ENCODE measurements at places on chromosomes 11 and 22.
A peak's percentile ranks its signal among the peaks of the same experiment; 100 is the strongest.

- DNase-seq, result no peak
These were observed 14.0 kb downstream of the PANX1 start for GRCh38 chr11:94142308-94143281.

DNA sequence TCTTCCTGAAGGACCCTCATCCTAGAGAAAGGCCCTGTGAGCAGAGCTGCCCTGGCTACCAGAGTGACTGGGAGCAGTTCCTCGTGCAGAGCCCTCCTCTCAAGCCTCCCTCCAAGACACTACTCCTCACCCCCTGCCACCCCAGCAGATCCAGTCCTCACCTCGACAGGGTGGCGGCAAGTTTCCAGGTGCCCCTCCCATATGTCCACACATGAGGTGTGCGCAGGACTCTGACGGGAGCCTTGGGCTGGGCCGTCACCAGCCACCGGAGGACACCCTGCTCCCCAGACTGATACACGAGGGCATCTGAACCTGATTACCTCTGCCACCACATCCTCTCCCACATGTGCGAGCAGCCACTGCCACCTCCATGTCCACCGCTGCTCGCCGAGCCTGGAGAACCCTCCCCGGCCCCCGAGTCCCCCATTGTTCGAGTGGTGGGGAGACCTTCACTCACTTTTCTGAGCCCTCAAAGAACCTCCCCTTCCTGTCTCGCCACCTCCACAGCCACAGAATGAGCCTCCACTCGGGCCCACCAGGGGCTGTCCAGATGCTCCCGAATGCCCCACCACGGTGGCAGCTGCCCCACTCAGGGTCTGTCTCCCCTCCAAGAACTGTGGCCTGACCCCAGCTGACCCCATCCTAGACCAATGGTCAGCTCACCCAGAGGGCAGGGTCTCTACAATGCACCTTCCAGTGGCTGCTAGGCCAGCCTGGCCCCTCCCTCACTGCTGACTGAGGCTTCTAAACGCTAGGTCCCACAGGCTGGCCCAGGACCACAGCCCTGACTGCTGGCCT is 62.5 kb downstream of the DGCR2 start:
- DNase-seq, result no peak

GRCh38 chr11:48307760-48308386 is 1.9 kb downstream of the OR4S1 start:
- peak; percentile 10 for DNase-seq

DNA sequence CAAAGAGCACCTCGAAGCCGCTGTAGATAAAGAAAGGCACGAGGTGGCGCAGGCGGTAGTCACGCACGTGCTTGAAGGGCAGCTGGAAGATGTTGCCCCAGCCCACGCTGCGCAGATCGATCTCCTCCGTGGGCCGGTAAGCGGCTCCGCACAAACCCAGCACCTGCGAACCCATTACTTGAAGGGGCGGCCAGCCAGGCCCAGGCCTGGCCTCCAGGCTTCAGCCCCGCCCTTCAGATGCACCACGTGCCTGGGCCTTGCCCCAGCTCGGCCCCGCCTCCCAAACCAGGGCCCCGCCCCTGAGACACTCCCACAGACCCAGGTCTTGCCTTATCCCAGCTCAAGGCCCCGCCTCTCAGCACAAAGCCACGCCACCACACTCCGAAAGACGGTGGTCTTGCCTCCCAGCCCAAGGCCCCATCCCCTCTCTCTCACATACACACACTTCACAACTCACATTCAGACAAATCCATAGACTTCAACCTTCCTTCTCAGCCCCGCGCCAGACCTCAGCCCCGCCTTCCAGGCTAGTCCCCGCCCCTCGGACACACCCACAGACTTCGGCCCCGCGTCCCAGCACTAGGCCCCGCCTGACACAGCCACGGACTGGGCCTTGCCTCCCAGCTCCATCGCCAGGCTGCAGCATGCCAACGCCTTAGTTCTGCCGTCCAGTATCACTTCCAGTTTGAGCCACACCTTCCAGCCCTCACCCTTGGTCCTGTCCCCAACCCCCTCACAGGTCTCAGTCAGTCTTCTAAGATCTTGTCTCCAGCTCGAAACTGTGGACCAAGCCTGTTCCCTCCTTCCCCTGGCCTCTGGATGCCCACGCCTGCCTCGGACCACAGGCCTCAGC is 7.0 kb downstream of the UNC93B1 start:
- no peak for DNase-seq

DNA sequence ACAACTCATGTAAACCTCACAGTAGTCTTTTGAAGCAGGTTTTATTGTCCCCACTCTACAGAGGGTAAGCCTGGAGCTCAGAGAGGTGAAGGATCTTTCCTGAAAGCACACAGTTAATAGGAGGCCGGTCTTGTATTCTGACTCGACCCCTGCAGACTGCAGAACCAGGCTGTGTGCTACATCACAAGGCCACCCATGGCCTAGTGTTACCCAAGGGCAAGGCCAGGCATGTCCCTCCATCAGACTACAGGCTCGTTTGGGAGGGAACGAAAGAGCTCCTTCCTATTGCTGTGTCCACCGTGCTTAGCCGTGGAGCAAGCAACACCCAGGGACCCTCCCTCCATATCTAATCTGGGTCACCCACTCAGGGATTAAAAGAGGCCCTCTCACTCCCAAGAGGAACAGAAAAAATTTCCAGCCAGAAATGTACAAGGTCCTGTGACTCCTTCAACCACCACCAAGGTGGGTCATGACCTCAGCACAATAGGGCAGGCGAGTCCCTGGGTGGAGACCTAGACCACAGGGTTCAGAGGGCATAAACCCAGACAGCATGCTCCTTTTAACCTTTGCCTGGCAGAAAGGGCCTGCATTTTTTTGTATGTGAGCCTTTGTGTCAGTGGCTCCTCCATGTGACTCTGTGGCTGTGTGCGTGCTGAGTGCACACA is 6.3 kb upstream of the SMIM35 start:
- no peak for DNase-seq

DNA sequence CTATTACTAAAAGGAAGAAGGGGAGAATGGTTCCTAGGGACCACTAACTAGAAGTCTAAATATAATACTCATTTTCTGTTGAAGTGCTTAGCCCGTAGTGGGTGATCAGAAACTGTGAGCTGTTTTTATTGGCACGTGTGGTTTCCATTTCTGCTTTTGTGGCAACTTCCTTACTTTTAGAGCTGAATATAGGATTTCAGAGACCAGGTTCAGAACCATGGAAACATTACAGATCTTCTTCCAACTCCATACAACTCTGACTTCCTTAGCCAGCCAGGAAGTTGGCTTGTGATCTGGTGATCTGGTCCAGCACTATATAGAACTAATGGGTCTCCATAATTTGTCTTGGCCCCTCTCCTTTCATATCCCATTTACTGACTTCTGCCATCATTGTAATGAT is 2.6 kb upstream of the ME3 start:
- DNase-seq, result no peak

DNA sequence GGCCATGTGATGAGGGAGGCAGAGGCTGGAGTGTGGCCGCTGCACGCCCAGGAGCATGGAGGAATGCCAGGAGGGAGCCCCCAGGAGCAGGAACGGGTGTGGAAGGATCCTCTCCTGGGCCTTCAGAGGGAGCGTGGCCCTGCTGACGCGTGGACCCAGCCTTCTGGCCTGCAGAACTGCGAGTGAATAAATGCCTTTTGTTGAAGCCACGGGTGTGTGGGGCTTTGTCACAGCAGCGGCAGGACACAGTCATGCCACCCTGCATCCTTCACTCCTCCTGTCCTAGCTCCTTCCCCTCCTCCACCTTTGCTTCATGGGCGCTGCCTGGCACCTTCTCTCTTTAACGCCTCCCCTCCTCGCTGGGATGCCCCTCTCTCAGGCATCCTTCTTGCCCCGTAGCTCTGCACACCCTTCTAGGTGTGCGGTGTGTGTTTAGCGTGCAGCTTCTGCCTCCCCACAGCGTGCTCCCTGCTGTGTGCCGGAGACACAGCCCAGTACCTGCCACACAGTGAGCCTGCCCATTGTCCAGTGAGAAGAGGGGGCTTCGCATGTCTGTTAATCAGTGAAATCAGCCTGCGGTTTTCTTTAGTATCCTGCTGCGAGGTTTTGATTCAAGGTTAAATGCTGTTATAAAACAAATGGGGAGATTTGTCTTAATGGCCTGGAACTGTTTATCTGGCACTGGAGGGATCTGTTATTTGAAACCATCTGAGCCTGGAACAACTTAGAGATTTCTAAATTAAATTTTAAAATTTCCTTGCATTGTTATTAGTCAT is 459.6 kb downstream of the TBC1D22A start:
- DNase-seq, result no peak

- DNase-seq, result no peak
These were observed 188.5 kb upstream of the MPPED2 start for GRCh38 chr11:30774496-30775232.

DNA sequence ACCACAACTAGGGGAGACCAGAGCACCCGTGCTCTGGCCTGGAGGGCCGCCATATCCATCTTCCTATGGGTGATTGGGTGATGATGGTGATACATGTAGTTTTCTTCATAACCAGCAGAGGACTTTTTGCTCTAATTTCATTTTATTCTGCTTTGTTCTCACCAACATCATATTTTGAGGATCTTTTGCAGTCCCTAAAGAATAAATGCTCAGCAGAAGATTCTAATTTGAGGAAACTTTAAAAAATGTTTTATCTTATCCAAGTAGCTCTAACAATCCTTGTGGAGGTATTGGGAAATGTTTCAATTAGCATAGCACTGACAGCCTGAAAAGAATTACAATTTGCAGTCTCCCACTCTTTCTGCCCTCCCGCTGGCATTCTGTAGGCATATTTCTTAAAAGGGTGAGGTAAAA is 544.0 kb downstream of the NTM start:
- DNase-seq, result no peak

DNA sequence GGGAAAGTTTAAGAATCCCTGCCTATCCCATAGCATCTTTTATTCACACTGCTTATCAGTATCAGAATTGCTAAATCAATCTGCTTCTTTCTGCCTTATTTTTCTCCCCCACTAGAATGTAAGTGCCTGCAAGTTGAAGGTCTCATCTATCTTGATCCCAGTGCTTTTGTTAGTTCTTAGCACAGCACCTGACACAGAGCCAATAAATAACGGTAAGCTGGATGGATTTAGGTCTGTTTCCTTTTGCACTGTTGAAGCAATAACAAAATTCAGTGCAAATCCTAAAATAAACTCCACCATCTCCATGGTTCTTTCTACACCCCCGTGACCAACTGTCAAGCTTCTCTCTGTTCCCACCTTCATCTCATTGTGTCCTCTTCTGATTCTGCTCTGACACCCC is 36.7 kb upstream of the CD44 start:
- no peak for DNase-seq

- DNase-seq, result no peak
These were observed 8.0 kb downstream of the ALDH3B1 start for GRCh38 chr11:68017980-68018729.

DNA sequence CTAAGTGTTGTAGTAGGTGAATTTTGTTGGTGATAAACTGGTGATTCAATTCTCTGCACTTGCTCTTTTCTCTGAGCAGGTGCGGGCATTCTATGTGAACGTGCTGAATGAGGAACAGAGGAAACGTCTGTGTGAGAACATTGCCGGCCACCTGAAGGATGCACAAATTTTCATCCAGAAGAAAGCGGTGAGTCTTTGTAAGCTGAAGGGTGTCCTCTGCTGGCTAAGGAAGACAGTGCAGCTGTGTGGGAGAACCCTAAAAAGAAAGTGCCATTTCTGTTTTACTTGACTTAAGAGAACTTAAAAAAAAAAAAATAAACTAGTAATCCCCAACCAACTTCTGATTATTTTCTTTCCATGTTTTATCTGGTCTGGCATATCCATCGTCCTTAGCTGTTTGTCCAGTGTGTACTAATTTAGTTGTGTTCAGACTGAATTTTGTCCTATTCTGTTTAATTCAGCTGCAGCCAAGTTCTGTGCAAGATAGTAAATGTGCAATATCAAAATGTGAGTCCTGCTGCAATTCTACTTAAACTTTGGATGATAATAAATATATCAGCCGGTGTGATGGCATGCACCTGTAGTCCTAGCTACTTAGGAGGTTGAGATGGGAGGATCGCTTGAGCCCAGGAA is 29.6 kb downstream of the CAT start:
- no peak for DNase-seq

GRCh38 chr11:8352103-8352875 is 88.6 kb upstream of the LMO1 start:
- no peak for DNase-seq

- DNase-seq, result no peak
These were observed 82.2 kb downstream of the ST3GAL4 start for GRCh38 chr11:126437731-126438130.

GRCh38 chr11:80297858-80298632 is 857.2 kb upstream of the TENM4 start:
- no peak for DNase-seq

GRCh38 chr11:66277471-66278362 is at the start of gene CNIH2:
CNIH2 (plus strand) TSS chr11:66278175; CDS start chr11:66278457, 282 bp downstream.
- no peak for DNase-seq

DNA sequence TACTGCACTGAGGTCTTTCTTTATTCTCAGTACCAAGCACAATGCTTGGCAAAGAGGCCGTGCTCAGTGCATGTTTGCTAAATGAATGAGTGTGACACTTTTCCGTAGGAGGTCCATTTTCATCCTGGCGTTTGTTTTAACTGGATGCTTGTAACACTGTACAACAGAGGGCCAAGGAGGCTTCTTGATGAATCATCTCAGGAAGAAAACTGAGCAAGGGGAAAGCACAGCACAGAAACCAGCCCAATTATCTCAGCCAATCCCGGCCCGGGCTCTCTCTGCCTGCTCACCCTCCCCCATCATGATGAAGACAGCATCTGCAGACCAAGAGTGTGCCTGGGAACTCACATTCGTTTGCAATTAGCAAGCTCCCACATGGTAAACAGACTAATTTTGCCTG is 570.3 kb downstream of the OPCML start:
- no peak for DNase-seq

DNA sequence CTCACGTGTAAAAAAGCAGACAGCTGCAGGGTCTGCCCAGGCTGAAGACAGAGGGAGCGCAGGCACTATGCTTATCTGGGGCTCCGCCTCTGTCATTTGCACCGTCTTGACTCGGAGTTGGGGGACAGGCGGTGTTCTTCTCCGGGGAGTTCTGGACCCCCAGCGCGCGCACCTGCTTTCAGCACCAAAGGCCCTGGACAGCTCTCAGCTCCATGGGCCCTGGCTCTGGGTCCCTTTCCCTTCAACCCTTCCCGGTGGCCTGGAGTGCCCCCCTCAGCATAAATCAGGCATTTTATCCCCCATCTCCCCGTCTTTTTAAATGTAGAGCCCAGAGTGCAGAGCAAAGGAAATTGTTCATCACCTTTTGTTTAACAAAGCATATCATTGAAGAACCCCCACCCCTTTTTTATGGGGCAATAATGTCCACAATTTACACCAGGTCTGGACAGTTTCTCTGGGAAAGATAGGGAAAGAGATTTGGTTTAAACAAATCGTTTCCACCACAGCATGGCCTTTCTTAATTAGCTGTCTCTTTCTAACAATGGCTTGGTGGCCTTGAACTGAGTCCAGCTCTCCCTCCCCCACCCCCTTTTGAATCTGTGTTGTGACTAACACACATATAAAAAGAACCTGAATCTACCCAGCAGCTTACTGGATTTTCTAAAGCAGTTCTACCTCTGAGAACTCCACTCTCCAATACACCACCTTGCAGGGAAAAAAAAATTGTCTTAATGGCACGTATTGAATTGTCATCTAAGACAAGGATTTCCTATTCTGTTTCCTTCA is 1.7 kb downstream of the SEZ6L start:
- no peak for DNase-seq

- DNase-seq, result no peak
These were observed 43.5 kb downstream of the EXT2 start for GRCh38 chr11:44138980-44139379.

- no peak for DNase-seq
These were observed 80.5 kb upstream of the WNT7B start for GRCh38 chr22:46057246-46058090.
